ENCODE measurements at places on chromosomes 11 and 22. TPM values are rescaled to one million over a fixed set of nuclear protein-coding genes. Genes with fewer than 3 reads are reported as not detected.

GRCh38 chr11:128552783-128553661 is 34.3 kb downstream of the ETS1 start:
- no peak for DNase-seq

DNA sequence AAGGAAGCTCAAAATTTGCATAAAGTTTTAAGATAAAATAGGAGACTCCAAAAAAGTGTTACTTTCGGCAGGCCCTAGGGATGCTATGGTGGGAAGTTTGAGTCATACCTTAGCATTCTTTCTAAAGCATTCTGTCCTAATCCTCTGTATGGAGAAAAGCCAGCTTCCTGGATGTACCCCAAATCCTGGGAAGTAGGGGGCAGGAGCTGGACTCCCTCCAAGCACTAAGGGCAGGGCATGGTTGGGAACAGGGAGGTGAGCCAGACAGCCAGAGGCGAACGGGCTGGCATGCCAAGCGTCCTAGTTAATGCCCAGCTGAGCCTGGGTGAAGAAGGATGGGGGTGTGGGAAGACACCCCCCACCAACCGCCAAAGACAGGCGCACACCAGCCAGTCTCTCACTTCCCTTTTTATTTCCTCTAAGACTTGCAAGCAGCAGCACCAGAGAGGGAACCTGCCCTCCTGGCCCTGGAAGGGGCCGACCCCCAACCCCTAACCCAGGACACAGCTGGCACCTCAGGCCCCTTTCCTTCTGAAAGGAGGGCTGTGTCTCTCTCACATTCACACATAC is 23.9 kb downstream of the RTN4RL2 start:
- DNase-seq: no peak

RASGRP2 gene
- 46.8 TPM for total RNA-seq

DNA sequence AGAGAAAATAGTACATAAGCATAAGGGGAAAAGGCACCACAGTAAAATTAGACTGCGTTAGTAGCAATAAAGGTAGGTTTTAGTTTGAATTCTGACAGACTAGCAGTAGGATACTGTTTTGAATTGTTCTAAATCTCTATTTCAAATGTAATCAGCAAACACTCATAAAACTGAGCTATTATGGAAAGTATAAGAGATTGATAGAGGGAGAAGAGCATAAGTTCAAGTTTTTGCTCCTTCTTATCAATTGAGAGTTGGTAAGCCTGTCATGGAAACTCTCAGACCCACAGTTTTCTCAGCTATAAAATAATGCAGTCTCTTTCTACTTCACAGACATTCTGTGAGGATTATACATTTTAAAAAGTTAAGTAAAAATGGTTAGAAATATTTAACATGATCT is 840.2 kb upstream of the CNTN5 start:
- DNase-seq: no peak

- DNase-seq: no peak
Measured at GRCh38 chr11:104338186-104338585, 174.2 kb upstream of the PDGFD start.

SLC22A25 gene
- total RNA-seq: not detected

GRCh38 chr22:43185860-43186261 is 1.1 kb downstream of the TTLL12 start:
- DNase-seq: peak; percentile 74

GRCh38 chr22:44738347-44738715 is 14.0 kb upstream of the ARHGAP8 start:
- peak; percentile 57 for DNase-seq

GGA1 gene
- total RNA-seq: 26.7 TPM

NUDT22 gene
- total RNA-seq: 66.4 TPM

GRCh38 chr11:131672191-131672590 is 301.8 kb downstream of the NTM start:
- no peak for DNase-seq

GRCh38 chr11:206002-206384 is 1.2 kb downstream of the BET1L start:
- DNase-seq: no peak

- no peak for DNase-seq
Measured at GRCh38 chr11:15627560-15627959, 512.8 kb downstream of the INSC start.

GRCh38 chr11:19938169-19938856 is 222.0 kb downstream of the DBX1 start:
- no peak for DNase-seq

OR6A2 gene
- total RNA-seq: not detected

DNA sequence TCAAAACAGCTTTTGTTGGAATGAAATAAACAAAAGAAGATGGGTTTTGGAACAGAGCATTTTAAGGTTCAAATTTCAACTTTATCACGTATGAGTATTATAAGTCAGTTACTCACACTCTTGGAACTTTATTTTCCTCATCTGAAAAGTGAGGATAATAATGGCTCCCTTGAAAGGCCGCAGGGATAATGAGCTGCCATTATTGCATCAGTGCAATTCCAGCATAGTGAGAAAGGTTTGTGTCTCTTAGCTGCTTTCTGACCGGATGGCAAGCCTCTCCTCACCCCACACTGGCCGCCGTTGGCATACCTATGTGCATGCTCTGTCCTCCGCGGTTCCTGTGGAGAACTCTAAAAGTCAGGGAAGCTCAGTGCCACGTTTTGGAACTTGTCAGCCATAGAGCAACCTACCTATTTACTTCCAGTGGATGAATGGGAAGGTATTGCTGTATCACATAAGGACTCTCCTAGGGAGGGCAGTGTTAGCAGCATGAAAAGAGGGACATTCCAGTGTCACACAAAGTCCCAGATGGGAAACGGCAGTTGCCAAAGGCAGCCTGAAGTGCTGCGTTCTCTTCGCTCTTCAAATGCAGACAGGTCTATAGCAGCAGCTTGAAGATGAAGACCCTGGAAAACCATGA is 368.9 kb downstream of the NTM start:
- no peak for DNase-seq

DNA sequence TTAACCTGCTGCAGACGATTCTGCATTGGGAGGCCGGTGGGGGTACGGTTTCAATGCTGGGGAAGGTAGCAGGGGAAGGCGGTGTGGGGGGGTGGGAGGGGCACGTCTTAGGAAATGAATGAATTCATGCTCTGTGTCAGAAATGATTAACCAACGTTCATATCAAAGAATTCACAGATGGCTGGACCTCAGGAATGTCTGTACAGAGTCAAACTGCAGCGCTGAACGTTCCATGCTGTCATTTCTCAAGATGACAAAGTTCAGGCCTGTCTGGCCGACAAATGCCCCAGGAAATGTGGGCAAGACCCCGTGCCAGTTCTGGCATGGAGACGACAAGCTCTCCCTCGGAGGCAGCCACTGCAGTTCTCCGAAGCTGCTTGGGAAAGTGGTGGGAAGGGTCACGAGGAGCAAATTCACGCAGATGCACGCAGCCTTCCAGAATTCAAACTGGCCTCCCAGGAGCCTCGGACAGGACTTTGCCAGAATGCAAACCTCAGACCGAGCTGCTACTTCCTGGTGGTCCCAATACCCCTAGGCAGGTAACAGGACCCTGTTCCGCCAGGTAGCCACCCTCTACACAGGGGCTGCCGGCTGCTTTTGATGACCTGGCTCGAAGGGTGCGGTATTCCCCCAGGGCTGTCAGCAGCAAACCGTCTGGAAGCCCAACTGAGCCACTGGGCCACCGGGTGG is 81.5 kb downstream of the TRMU start:
- no peak for DNase-seq

- no peak for DNase-seq
Measured at GRCh38 chr11:13902523-13902922, 60.0 kb upstream of the SPON1 start.

GRCh38 chr11:14249121-14249963 is 109.6 kb downstream of the RRAS2 start:
- peak; percentile 84 for DNase-seq

KDM4E gene
- total RNA-seq: not detected

SLC22A12 gene
- not detected for total RNA-seq

DNA sequence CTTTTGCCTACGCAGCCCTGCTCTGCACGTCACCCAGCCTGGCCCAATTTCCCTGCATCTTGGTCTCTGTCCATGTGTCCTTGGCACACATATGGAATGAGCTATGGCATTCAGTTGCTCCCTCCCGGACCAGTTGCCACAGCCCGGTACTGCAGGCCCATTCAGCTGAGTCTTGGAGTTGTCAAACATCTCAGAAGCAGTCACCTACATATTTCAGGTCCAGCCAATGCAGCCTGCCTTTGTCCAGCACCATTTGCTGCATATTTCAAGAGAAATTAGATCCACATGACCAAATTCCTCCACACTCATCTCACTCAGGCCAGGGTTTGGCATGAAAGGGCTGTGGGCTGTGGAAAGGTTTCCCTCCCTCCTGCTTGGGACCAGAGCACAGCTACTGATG is 76.8 kb downstream of the MN1 start:
- no peak for DNase-seq

GRCh38 chr11:115518983-115519628 is 14.9 kb upstream of the CADM1 start:
- DNase-seq: no peak

ABTB2 gene
- 14.3 TPM for total RNA-seq

- DNase-seq: no peak
Measured at GRCh38 chr22:36745301-36745995, 30.5 kb downstream of the IFT27 start.

- no peak for DNase-seq
Measured at GRCh38 chr22:33828302-33828701, 92.0 kb downstream of the LARGE1 start.

GRCh38 chr11:95595973-95596489 is 193.6 kb downstream of the FAM76B start:
- no peak for DNase-seq

Data from Right ventricle myocardium inferior (tissue), 1 donor.